ENCODE measurements at places on chromosomes 2 and 18. TPM values are rescaled to one million over a fixed set of nuclear protein-coding genes. Genes with fewer than 3 reads are reported as not detected.

Gene SPDYA
- total RNA-seq, result 0.92 TPM

DNA sequence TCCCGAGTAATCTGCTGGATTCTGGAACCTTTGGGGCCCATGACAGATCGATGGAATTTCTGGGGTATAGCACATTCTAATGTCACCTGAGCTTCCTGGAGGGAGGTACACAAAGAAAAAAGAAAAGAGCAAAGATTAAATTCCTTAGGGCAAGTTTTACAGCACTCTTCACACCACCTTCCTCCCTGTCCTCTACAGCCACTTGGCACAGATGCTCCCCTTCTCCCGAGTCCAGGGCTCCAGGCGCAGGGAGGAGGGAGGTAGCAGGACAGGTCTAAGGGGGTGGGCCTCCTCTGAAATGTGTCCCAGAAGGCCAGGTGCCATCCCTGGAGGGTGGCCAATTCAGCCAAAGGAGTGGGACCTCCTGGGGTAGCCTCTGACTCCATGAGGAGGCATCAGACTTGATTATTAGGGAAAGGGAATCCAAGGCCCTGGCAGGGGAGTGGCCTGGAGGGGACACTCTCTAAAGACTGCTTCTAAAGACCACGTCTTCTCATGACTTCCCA is 50.3 kb downstream of the ANO7 start:
- DNase-seq, result no peak
- no peak overlapping the region for H3K4me3 ChIP-seq
- peaks cover 84% of the 10 kb centered on the region for H3K36me3 ChIP-seq
- no peaks in the 10 kb centered on the region for H3K4me1 ChIP-seq

DNA sequence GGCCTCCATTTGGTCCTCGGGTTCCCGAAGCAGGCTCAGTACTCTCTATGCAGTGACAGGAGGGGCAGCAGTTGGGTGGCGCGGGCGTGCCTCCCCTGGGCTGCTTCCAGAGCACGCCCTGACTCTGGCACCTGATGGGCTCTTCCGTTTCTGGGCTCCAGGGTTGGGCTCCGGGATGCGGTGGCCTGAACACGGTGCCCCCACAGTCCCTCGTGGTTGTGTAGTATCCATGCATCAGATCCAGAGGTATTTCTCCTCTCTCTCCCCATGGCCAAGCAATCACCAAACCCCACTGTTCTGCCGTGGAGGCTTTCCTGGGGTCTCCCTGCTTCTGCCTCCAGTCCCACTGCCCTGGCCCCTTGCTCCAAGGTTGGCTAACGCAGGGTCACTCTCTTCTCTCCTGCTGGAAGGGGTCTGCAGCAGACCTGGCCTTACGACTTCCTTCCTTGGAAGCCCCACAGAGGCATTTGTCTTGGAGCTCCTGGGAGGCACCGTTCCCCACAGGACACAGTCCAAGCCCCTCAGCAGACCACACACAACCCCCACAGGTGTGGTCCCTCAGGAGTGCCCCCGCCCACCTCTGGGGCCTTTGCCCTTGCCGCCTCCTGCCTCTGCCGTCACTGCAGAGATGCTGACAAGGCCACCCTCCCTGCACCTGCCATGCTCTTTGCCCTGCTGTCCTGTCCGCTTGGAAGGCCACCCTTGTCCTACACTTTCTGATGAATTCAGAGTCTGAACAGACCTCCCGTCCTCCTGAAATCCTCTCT is 136.6 kb upstream of the ASB18 start:
- no peak overlapping the region for H3K27ac ChIP-seq
- no peaks in the 10 kb centered on the region for H3K27me3 ChIP-seq
- no peak for DNase-seq
- no peaks in the 10 kb centered on the region for H3K4me1 ChIP-seq
- no peaks in the 10 kb centered on the region for H3K36me3 ChIP-seq

Gene NAPG
- 31.8 TPM for total RNA-seq

- H3K4me3 ChIP-seq, result no peak overlapping the region
- H3K27ac ChIP-seq, result no peak overlapping the region
- no peaks in the 10 kb centered on the region for H3K36me3 ChIP-seq
Measured at GRCh38 chr18:24491927-24492834, 31.7 kb downstream of the HRH4 start.

- H3K27me3 ChIP-seq, result no peaks in the 10 kb centered on the region
- H3K36me3 ChIP-seq, result peaks cover 17% of the 10 kb centered on the region
- H3K4me3 ChIP-seq, result no peak overlapping the region
- DNase-seq, result no peak
- no peaks in the 10 kb centered on the region for H3K4me1 ChIP-seq
Measured at GRCh38 chr2:72182547-72182946, 34.9 kb upstream of the CYP26B1 start.

- H3K4me1 ChIP-seq, result no peaks in the 10 kb centered on the region
- no peak overlapping the region for H3K4me3 ChIP-seq
Measured at GRCh38 chr2:158637357-158637756, 157.8 kb upstream of the DAPL1 start.

DNA sequence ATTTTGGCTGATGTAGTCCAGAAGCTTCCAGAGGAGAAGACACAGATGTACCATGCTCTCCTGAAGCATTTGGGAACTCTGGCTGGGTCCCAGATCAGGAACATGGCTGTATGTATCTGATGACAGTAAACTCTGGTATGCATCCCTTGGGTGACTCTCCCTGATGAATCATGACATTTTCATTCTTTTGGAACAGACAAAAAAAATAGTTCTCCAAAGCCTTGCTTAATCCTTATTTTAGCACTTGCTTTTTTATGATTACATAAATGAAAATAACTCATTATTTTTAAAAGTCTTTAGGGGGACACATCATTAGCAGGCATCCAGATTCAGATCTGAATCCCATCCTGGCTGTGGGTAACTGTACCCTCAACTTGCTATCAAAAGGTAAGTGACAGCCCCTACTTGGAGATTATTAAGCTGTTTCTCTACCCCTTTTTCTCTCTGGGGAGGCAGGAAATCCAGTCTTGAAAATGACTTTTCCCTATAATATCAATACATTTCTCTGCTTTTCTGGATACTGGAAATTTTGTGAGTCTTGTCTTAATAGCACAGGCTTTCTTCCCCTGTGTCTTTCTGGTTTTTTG is 23.3 kb downstream of the AOX1 start:
- no peak overlapping the region for H3K4me3 ChIP-seq
- H3K27ac ChIP-seq, result no peak overlapping the region
- no peak for DNase-seq
- no peaks in the 10 kb centered on the region for H3K36me3 ChIP-seq
- H3K4me1 ChIP-seq, result peaks cover 2% of the 10 kb centered on the region

All from activated CD4-positive, alpha-beta memory T cell treated with anti-CD3 and anti-CD28 coated beads for 36 hours (primary cell).